Activated CD8-positive, alpha-beta memory T cell treated with anti-CD3 and anti-CD28 coated beads, Interleukin-2, amount 10 ng/mL, durations not matched to agents 7 days and 5 days (primary cell): ENCODE measurements at places on chromosomes 13 and 19. TPM values are rescaled to one million over a fixed set of nuclear protein-coding genes. Genes with fewer than 3 reads are reported as not detected.

DNA sequence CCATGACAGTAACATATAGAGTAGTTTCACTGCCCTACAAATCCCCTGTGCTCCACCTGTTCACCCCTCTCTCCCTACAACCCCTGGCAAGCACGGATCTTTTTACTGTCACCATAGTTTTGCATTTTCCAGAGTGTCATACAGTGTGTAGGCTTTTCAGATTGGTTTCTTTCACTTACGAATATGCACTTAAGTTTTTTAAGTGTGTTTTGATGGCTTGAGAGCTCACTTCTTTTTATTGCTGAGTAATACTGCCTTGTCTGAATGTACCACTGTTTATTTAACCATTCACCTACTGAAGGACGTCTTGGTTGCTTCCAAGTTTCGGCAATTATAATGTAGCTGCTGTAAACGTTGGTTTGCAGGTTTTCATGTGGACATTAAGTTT, 175.1 kb downstream of the ITGBL1 start:
- H3K36me3 ChIP-seq: peaks cover 2% of the 10 kb centered on the region
- peak overlapping the region; percentile 85 for H3K27ac ChIP-seq
- peak overlapping the region; percentile 47 for H3K4me3 ChIP-seq

- no peak for DNase-seq
- peaks cover 7% of the 10 kb centered on the region for H3K36me3 ChIP-seq
- no peak overlapping the region for H3K27ac ChIP-seq
- H3K27me3 ChIP-seq: no peaks in the 10 kb centered on the region
Observed at GRCh38 chr13:49108196-49108595, 111.9 kb upstream of the MLNR start.

Gene SLC7A10
- total RNA-seq: not detected

- DNase-seq: no peak
- H3K4me3 ChIP-seq: no peak overlapping the region
- no peak overlapping the region for H3K27ac ChIP-seq
- peaks cover 16% of the 10 kb centered on the region for H3K4me1 ChIP-seq
- H3K27me3 ChIP-seq: peaks cover 16% of the 10 kb centered on the region
Observed at GRCh38 chr19:1237027-1237659, 662 bp downstream of the CBARP start.

Gene MIPEP
- 10.5 TPM for total RNA-seq

Gene TNFSF9
- 4.7 TPM for total RNA-seq

- DNase-seq: no peak
- no peak overlapping the region for H3K4me3 ChIP-seq
- no peak overlapping the region for H3K27ac ChIP-seq
- no peaks in the 10 kb centered on the region for H3K27me3 ChIP-seq
- H3K4me1 ChIP-seq: no peaks in the 10 kb centered on the region
- H3K36me3 ChIP-seq: no peaks in the 10 kb centered on the region
Observed at GRCh38 chr19:13366529-13367143, 139.6 kb downstream of the CACNA1A start.

DNA sequence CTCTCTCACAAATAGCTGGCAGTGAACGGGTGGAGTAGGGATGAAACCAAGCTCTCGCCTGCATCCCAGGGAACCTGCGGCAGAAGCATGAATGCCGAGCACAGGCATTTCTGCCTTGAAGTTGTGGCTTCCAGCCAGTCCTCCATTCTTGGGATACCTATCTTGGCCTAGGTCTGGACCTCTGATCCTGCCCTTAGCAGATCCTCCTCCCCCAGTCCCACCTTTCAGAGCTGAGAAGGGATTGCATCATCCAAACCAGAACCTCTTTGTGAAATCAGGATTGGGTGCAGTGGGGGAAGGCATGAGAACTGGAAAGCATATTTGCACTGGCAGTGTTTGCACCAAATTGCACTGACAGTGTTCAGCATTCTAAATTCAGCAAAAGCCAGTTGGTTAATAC, 5.8 kb downstream of the ZNF780A start:
- no peaks in the 10 kb centered on the region for H3K27me3 ChIP-seq
- no peak for DNase-seq
- peaks cover 26% of the 10 kb centered on the region for H3K4me1 ChIP-seq
- peaks cover 63% of the 10 kb centered on the region for H3K36me3 ChIP-seq
- no peak overlapping the region for H3K4me3 ChIP-seq

Gene FREM2
- total RNA-seq: 0.23 TPM
